Cortex of kidney (tissue), 1 donor: ENCODE measurements at places on chromosomes 5 and 9.

- no peak for DNase-seq
Measured at GRCh38 chr5:180353048-180353979, at the start of gene GFPT2. Gene GFPT2, minus strand, starts transcription at chr5:180353336. Its CDS starts 119 bp downstream, at chr5:180353217.

GRCh38 chr5:159735749-159736660 is 180.3 kb upstream of the ADRA1B start:
- no peak for DNase-seq

- no peak for DNase-seq
Measured at GRCh38 chr5:68225188-68225910, 9.8 kb downstream of the PIK3R1 start.

DNA sequence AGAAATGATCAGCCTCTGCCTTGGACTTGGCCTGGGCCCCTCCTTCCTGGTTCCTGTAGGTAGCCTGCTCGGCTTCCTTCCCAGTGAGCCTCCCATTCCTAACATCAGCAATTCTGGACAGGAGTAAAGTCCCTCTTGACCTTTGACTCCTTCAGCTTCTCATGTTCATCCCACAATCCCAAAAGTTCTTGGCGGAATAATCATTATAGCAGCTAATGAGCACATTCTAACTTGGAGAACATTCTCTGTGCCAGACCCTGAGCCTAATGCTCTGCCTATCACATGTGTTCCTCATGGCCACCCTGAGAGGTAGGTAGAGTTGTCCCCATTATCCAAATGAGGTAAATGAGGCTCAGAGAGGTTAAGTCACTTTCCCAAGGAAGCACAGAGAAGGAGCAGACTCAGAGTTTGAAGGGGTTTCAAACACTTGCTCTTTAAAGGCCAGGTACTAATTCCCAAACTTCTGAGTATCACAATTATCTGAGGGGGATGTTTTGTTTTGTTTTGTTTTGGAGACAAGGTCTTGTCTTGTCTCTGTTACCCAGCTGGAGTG is 21.2 kb downstream of the SWI5 start:
- DNase-seq = no peak

DNA sequence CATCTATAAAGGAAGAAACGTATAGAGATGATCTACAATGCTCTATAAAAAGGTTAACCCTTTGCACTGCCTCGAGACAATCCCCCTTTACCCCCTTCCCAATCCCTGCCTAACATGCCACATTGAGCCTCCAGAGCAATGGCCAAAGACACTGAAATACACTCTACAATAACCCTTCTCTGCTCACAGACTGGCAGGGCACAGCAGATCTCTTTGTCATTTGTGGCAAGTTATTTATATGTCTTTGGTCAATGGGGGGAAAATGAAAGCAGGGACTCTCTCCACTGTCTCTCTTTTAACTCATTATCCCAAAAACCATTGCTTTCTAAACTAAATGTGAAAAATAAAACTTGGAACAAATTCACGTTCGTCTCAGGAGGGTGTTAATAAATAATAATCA is 51.7 kb downstream of the PTCH1 start:
- no peak for DNase-seq

GRCh38 chr5:138635265-138635664 is 60.1 kb upstream of the HSPA9 start:
- DNase-seq = no peak

DNA sequence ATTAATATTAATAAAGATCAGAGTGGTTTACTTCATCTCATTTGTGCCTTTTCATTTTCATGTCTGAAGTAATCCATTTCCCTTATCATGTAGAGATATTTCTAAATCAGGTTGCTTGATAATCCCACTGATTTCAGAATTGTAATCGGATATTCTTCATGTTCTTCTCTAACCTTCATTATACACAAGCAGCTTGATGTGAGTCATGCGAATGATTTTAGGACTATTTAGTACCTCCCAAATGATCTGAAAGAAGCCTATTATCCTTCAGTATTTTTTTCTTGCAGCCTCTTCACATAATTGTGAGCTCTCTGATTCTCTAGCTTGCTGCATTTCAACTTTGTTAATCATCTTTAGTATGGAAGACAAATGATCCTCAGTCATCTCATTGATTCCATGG is 182.0 kb downstream of the GIN1 start:
- DNase-seq = no peak

- no peak for DNase-seq
Measured at GRCh38 chr5:170619869-170620268, 116.0 kb downstream of the KCNIP1 start.

DNA sequence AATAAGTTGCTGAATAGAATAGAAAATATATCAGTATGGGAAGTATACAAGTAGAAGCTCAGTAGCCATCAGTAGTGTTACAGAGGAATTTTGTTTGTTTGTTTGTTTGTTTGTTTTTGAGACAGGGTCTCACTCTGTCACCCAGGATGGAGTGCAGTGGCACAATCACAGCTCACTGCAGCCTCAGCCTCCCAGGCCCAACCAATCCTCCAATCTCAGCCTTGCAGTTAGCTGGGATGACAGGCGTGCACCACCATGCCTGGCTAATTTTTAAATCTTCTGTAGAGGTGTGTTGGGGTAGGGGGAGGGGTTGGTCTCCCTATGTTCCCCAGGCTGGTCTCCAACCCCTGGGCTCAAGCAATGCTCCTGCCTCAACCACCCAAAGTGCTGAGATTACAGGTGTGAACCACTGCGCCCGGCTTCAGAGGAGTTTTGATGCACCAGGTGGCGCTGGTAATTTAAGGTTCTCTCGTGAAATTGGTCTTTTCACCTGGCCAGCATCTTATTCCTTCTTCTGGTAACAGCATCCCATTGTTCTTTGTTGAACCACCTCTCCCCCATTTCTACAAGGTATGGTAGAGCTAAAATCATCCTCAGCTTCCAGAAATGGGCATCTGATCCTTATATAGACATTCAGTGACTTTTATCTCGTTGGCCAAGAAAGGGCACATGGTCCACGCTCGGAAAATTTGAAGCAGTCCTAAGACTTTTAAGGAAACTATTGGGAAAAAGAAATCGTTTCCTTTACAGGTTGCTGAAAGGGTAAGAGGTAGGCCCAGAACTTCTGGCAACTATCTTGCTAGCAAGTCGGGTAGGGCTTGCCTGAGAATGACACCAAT is 157.1 kb downstream of the ARRDC3 start:
- DNase-seq = no peak

- DNase-seq = no peak
Measured at GRCh38 chr5:107477492-107477891, 193.2 kb downstream of the EFNA5 start.

GRCh38 chr9:122218935-122219855 is 9.6 kb downstream of the LHX6 start:
- DNase-seq = no peak

DNA sequence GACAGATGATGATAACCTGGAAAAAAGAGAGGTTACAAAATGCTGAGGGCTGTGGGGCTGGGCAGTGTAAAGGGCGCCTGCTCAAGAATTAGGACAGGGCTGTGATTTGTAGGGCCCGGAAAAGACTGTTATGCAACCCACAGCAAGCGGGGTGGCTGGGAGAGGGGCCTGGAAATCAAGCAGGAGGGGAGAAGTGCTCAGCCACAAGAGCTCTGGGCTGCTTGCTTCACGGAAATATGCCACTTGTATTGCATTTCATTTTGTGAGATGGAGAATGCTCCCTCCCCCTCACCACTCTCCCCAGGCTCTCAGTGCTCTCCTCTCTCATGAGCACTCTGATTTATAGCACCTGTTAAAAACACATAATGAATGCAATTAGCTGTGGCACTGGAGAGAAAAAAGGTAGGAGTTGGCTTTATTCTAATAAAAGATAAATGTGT is 8.4 kb upstream of the HAND1 start:
- no peak for DNase-seq

GRCh38 chr9:37425298-37425752 is 2.8 kb downstream of the GRHPR start:
- no peak for DNase-seq

DNA sequence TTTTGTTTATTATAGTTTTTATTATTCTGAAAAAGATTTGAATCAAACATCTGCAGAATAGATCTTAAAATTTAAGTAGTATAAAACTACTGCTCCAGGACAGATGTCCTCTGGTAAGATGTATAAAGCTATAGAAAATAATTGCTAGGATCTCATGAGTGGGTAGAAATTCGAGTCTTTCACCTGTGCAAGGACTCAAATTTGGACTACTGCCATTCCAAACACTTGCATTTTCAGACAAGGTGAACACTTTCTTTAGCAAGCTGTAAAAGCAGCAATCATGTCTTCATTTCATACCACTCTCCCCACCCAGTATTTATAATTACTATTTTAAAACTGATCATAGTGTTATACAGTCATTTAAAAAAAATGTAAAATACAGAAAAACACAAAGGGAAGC is 20.7 kb downstream of the SKP2 start:
- DNase-seq = no peak

- DNase-seq = no peak
Measured at GRCh38 chr9:35675204-35675603, 1.5 kb downstream of the CA9 start.

DNA sequence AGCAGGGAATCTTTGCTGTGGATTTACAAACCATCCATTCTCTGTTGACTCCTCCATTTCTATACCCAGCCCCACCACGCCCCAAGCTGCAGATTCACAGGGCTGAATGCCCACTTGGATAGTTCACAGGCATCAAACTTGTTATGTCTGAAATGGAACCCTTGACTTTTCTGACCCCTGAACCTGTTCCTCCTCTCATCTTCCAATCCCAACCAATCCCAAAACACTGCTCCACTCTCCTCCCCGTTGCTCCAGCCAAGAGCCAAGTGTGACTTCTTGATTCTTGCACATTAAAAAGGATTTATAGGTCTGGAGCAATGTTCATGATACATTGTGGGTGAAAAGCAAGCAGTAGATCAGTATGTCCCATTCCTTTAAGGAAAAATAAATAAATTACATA is 145.6 kb downstream of the DAB2IP start:
- no peak for DNase-seq

DNA sequence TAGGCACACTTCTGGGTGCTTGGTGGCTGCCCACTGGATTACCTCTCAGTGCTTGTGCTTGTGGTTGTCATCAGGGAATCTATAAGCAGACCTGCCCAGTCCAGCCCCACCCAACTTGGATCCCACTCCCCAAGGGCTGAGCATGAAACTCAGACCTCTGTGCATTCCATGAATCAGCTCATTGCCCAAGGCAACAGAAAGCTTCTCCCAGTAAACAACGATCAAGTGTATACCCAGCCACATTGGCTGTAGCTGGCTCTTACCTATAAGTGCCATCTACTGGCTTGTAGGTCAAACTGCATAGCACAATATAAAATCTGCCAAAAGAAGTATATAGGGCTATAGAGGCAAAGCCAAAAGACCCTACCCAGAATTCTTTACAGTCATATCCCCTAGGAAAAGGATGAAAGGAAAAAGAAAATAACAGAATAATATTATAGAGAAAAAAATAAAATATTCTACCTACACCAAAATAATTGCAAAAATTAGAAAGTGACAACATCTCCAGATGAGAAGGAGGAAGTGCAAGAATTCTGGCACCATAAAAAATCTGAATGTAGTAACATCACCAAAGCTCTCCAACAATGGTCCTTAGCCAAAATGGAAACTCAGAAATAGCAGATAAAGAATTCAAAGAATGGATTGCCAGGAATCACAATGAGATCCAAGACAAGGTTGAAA is 321.0 kb upstream of the TRPC7 start:
- no peak for DNase-seq

GRCh38 chr9:133845440-133845839 is 107.3 kb upstream of the SARDH start:
- no peak for DNase-seq

DNA sequence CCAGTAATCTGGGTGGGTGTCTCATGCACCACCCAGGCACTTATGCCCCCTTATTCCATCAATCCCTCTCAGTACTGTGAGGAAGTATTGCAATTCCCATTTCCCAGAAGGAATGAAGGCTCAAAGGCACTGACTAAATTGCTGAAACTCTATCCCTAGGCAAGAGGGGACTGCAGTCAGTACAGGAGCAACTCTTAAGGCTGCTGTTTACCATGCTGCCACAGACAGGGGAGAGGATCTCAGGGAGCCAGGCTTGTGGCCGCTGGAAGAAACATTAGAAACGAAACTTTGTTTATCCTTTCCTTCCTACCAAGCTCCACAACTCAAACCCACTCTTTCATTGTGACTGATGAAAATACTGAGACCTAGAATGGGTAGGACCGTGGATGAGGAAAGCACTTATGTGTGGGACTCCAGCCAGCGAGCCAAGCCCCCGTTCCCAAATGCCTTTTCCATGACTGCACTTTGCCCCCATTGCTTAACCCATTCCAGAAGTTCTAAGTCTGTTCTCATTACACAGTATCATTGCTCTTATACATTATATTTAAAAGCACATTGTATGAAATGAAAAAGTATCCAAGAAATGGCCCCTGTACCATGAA is 54.3 kb downstream of the TLE1 start:
- no peak for DNase-seq

DNA sequence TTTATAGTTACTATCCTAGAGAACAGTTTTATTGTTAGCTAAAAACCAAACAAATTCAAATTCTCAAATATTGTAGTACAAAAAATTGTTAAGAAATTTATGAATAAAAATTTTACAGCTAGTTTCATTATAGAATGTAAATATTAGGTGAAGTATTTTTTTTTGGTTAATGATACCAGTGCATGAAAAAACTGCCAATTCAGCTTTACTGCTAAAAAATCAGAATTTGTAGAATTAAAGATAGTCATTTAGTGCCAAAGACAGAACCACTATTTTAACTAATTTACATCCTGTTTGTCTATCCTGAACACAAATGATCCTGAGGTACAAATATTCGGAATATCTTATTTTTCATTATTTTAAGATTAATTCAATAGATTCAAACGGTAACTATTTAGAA is 202.6 kb downstream of the FER start:
- no peak for DNase-seq
